Stimulated activated CD4-positive, alpha-beta T cell treated with anti-CD3 and anti-CD28 coated beads, Interleukin-1b, Interleukin-23, amount 100 ng/mL, for 1 hour (primary cell): ENCODE measurements at places on chromosomes 13 and 19.

DNA sequence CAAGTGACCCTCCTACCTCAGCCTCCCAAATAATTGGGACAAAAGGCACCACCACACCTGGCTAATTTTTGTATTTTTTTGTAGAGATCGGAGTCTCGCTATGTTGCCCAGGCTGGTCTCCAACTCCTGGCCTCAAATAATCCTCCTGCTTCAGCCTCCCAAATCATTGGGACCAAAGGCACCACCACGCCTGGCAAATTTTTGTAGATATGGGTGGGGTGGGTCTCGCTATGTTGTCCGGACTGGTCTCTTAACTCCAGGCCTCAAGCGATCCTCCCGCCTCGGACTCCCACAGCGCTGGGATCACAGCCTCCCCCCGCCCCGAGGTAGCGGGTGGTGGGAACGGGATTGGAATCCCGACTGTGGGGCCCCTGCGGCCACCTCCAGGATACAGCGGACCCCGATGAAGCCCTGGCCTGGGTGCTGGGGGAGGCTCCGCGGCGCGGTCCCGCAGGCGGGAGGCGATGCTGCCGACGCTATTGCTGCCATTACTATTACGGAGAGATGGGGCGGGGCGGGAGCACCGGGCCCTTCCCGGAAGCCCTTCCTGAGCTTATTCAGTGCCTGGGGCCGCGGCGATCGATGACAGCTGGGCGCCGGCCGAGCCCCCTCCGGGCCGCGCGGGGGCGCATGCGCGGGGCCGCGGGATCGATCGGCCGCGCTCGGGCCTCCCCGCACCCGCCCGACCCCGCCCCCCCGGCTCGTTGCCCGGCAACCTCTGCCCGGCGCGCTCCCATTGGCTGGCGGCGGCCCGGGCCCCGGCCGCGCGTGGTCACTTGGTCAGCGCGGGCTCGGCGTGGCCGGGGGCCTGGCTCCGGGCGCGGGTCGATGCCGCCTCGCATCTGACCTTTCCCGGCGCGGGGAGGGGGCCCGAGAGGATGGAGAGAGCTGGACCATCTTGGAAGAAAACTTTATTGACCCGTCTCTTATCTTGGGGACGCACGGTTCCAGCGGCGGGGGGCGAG is 27.9 kb upstream of the ONECUT3 start:
- DNase-seq, result no peak

GRCh38 chr13:49351871-49352270 is 92.0 kb downstream of the CAB39L start:
- DNase-seq, result no peak

DNA sequence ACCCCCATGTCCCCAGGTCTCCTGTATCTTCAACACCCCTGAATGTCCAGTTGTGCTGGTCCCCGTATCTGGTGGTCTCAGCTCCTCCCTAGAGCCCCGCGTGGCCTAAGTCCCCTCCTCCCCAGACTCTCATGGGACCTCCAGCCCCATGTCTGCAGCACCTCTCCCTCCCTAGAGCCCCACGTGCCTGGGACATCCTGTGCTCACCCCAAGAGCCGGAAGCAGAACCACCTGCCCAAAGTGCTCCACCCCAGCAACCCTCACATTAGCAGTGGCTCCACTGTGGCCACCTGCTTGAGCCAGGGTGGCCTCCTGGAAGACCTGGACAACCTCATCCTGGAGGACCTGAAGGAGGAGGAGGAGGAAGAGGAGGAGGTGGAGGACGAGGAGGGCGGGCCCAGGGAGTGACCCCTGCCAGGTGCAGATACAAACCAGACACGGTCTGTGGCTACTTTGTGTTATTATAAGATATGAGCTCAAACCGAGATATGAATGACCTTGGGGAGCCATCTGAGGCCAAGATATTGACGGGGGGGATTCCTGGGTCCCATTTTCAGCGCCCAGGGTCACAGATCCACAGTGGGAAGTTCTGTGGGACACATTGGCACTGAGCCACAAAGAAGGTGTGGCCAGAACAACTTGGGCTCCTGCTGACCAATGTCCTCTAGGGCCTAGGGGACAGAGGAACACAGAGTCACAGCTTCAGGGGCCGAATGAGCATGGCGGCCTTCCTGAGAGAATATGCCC is 6.0 kb downstream of the SHFL start:
- DNase-seq, result no peak

DNA sequence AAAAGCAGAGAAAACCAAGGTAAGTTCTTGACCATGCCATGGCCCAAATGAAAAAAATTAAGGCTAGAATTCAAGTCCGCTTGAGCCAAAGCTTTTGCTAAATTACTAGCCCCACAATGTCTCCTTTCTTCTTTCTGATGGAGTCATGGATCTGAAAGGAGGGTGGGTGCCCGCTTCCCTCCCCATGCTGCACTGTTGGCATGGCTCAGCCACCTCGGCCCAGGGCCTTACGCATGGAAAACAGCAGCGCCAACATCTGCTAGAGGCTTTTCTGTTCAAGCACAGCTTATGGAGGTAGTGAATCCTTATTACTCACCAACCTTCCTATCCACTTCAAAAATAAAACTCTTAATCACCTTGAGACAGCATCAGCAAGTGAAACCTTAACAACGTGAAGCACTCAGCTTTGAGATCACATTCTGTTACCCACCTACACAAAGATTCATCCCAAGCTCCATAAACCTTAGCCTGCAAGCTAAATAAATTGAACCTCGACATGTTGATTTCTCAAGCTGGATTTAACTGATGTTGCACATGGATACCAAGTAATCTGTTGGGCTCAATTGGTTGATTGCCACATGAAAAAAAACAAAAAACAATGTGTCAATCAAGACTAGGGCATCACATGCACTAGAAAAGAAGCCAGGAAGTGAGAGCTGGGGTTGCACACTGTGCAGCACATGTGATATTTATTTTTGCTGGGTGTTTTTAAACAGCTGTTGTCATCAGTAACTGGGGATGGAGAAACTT is 43.4 kb downstream of the TPT1 start:
- DNase-seq, result no peak

DNA sequence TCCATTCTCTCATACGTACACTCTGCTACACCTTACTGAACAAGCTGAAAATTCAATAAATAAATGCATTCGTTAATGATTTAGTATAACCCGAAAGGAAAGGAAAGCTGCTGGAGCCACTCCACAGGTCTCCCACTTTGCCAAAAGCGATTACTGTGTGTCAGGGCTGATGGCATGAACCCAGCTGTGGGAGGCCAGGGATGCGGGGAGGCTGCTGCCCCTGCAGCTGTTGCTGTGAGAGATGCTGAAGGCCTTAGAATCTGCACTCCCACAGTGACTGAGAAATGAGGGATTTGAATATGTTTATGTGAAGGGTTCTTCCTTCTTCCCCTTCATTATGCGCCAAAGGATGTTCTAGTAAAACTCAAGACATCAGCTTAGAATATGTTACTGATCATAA is 58.7 kb upstream of the NBEA start:
- no peak for DNase-seq

GRCh38 chr13:105908586-105908985 is 626.9 kb downstream of the EFNB2 start:
- no peak for DNase-seq

GRCh38 chr19:3788996-3789778 is 3.0 kb upstream of the MATK start:
- DNase-seq, result no peak

DNA sequence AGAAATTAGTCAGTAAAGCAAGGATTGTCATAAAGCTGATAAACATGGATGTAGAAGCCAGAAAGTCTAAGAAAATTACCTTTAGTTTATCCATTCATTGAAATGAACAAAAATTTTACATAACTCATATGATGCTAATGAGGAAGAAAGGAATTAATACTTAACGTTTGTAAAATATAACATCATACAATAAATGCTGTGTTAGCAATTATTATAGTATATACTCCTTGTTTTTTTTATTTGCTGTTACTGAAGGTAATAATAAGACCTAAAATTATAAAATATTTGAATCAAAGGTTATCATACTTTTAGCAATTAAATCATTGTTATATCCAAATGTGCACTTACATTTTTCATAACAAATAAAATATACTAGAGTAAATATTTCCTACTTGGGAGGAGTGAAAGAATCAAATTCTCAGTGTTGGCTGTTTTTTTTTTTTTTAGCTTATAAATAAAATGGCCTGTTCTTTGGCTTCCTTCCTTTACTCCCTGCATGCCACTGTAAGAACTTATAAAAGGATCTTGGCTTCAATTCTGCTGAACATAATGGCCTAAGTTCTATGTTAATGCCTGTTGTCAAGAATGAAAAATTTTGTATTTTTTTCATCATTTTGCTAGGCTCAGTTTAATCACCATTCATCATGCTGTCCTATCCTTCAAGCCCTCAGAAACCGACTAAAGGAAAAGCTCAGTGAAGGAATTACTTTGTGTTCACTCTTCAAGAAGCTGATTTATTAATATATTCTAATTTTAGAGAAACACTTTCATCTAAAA is 167.4 kb upstream of the SLITRK1 start:
- DNase-seq, result no peak

DNA sequence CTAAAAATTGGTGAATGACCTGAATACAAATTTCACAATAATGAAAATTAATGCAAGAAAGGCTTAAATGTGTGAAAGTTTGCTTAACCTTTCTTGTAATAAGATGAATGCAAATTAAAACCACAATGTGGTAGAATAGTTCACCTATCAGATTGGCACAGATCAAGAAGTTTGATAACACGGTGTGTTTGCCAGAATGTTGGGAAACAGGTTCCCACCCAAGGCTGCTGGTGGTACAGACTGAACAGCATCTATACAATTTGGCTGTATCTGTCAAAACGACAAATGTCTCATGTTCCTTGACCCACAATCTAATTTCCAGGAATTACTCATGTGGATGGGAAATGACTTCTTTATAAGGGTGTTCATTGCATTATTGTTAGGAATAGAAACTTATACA is 8.6 kb upstream of the IRS2 start:
- no peak for DNase-seq

GRCh38 chr19:4705413-4706131 is 18.1 kb downstream of the DPP9 start:
- DNase-seq, result no peak

DNA sequence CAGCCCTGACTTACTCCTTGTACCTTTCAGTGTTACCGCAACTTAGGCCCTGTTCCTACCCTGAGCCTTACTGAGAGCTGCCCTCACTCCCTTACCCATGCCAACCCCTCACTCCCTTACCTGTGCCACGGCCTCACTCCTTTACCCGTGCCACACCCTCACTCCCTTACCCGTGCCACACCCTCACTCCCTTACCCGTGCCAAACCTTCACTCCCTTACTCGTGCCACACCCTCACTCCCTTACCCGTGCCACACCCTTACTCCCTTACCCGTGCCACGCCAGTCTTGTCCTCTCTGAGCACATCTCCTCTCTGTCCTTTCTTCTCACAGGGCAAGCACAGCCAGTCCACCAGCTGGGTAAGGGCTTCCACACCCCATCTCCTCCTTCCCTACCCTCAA is 20.3 kb downstream of the AXL start:
- no peak for DNase-seq

DNA sequence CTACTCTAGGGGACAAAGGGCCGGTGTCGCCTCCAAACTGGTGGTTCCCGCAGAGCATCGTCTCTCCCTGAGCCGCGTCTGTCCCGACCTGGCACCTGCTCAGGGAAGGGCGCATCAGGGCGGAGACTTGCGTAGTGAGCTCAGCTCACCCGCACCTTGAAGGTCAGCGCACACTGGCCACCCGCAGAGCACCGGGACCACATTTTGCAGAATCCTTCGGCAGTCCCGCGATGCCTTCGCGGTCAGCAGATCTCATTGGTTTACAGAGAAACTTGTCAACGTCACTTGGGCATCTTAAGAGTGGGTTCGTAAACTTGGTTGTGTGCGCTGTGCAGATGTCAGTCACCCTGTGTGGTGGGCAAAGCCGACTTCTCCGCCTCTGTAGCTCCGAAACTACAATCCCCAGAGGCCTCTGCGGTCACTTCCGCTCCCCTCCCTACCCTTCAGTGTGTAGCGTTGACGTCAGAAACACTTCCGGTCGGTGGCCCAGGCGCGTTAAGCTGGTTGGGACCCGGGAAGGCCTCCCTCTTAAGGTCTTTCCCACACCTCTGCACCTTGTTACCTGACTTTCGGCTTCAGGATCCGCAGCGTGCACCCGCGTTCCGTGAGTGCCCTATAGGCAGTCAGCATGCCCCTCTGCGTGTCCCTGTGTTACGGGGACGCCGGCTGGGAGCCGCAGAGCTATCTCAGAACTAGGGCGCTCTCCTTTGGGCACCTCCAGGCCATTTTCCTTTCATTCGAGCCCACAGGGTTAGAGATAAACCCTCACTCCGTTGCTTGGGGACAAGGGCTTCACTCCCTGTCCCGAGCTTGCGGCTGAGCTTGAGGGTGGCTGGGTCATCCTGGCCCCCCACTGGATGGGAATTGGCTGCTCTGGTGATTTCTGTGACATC is 36.5 kb upstream of the ZNF527 start:
- peak; percentile 72 for DNase-seq

DNA sequence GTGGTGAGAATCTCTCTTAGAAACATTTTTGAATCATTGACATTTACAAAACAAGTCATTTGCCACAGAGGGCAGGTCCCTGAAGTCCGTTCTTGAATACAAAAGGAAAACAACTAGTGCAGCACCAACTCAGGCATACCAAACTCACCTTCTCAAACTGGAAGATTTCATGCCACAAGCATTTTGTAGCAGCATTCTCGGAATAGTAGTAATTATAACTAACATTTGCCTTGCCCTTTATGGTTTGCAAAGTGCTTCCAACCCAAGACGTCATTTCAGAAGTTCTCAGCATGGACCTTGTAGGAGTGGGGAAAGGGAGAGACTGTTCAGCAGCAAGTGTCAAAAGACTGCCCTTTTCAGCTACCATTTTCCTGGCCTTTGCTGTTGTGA is 344.6 kb downstream of the RFC3 start:
- DNase-seq, result no peak

DNA sequence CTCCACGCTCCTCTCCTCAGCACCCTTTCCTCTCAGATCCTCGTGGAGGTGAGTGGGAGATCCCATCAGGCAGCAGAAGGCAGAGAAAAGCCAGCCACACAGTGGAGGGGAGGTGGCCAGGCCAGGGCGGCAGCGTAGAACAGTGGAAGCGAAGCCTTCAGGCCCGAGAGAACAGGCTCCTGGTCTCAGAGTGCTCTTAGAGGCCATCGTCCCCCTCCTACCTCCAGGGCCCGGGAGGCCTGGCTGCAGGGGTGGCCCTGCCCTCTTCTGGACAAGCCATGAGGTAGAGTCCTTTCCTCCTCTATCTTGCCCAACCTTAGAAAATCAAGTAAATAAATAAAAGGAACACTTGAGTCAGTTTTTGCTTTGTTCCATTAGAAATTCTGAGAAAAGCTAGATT is 202.0 kb downstream of the KATNAL1 start:
- DNase-seq, result no peak

DNA sequence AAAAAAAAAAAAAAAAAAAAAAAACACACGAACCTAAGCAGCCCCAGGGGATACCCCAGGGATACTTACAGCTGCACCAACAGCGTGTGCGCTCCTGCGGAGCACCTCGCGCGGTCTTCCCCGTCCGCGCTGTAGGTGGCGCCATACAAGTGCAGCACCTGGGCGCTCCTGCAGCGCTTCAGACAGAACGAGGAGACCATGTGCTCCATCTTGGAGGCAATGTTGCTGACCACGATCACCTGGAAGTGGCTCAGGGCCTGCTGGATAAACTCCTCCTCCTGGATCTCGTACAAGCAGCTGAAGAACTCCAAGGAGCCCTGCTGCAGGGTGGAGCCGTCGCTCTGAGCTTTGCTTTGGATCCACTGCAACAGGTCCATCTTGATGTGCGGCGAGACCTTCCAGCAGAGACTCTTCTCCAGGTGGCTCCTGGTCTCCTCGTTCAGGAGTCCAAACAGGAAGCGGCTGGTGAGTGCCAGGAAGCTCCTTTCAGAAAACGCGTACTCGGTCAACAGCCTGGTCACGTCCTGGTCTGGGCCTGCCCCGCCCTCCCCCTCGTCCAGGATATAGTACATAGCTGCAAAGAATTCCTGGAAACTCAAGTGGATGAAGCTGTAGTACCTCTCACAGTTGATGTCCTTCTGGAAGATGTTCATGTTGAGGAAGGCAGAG is 14.5 kb downstream of the NLRP12 start:
- no peak for DNase-seq
